HT1080 (cell line): ENCODE measurements at places on chromosomes 5 and 9. TPM values are rescaled to one million over a fixed set of nuclear protein-coding genes. Genes with fewer than 3 reads are reported as not detected.

DNA sequence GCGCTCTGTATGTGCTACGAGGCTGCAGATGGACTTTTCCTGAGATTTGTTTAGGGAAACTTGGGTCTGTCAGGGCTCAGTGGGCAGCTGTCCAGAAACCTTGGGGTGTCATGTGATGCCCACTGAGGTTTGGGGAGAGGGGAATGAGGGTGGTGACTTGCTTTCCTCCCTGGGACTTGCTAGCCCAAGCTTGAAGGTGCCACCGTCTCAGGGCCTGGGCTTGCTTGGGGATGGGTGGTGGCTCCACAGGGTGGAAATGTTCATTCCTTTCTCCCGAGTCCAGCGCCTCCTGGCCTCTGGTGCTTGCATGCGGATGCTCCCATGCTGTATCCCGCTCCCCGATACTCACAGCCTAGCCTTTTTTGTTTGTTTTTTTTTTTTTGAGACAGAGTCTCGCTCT lies 33.3 kb downstream of the ZNF618 start:
- DNase-seq = no peak

DNA sequence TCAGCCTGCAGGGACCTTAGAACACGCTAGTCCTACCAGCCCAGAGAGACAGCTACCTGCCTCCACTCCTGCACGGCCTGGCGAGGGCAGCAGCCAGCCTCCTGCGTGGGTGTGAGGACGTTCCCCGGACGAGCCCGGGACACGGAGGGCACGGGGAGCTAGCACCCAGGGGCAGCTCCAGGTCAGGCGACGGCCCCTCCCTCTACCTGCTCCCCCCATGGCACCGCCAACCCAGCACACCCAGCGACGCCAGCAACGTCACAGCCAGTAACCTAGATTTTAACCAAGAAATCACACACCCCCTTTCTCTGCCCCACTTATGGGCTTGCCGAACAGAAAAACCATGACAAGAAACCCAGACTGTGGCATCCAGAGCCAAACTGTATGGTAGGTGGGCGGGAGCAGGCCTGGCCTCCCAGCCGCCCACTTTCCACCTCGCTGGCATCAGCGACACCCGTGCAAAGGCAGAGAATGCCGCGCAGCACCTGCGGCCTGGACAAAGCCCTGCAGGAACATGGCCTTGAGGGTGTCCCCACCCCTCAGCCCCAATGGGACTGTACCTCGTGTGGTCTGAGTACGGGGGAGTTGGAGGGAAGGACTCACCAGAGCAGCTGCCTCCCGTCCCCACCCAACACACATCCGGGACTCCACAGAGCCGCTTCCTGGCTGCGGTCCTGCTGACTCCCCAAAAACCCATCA lies 47.9 kb downstream of the NACC2 start:
- no peak for DNase-seq

Gene VAV2
- 9.8 and 12.5 TPM in 2 replicates for total RNA-seq

- DNase-seq = peak; percentile 37
These were observed 29.6 kb downstream of the MAML1 start for GRCh38 chr5:179762079-179762780.

- DNase-seq = no peak
These were observed 137.6 kb downstream of the OLFM1 start for GRCh38 chr9:135224921-135225541.

GRCh38 chr5:128466554-128466953 lies 71.5 kb downstream of the FBN2 start:
- DNase-seq = no peak

DNA sequence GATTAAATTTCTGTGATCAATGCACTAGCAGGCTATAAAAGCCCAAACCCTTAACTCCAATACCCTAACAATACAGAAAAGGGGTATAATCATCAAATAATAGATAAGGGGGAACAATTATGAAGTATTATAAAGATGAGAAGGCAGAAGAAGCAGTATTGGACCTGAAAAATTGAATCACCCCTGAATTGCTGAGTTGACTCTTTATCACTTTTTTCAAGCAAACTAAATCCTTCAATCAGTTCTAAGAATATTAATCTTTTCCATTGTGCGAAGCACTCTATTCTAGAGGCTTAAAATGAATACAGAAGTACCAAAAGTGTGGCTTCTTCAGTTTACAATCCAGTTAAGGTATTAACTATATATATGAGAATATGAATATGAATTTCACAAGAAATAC lies 120.7 kb downstream of the RNF180 start:
- DNase-seq = no peak

- DNase-seq = no peak
These were observed 19.5 kb upstream of the RAB14 start for GRCh38 chr9:121220996-121221663.

DNA sequence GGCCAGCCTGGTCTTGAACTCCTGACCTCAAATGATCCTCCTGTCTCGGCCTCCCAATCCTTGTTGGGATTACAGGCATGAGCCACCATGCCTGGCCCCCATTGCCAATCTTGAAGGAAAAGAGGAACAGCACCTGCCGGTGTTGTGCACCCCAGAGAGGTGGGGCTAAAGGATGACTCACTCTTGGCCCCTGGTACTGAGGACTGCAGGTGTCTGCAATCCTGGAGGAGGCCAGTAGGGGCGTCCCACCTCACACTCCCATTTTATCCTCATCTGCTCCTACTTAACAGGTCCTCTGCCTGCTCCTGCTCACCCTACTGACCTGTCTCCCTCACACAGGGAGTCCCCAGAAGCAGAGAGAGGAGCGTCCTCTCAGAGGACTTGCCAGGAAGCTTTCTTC lies 390.4 kb downstream of the ARHGEF28 start:
- no peak for DNase-seq

Gene SUB1
- total RNA-seq = 304 TPM in 2 replicates

GRCh38 chr5:93578813-93579691 lies 2.0 kb downstream of the NR2F1-AS1 start:
- DNase-seq = no peak

GRCh38 chr5:60886158-60886557 lies 42.1 kb upstream of the ELOVL7 start:
- no peak for DNase-seq

- DNase-seq = no peak
These were observed 52.2 kb downstream of the GABBR2 start for GRCh38 chr9:98656511-98656910.

DNA sequence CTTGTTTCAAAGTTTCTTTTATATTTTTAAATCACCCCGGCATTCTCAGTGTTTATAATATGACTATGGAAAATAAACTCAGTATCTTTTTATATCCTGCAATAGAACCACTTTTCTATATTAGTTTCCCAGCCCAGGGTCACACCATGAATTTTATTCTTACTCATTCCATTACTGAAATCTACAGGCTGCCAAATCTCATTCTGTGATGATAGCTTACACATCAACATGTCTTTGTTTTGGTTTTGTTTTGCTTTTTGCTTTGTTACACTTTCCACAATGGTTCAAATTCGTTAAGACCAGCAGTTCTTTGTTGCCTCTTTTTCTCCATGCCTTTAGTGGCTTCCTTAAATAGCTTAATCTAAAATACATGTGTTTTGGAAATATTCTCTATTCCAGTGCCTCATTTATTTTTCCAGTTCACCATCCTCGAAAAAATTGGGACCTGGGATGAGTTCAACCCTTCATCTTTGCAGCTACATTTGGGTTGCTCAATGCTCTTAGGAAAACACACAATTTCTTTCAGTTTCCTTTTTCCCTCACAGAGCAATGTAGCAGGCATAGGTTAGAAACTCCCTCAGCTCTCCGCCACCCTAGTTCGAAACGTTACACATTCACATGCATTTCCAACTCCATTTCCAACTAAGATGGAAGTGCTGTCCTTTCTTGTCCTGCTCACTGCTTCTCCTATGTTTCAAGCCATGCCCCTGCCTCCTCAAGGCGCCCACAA lies 1146.3 kb downstream of the MAT2B start:
- DNase-seq = no peak

Gene BARHL1
- not detected in 2 replicates for total RNA-seq

DNA sequence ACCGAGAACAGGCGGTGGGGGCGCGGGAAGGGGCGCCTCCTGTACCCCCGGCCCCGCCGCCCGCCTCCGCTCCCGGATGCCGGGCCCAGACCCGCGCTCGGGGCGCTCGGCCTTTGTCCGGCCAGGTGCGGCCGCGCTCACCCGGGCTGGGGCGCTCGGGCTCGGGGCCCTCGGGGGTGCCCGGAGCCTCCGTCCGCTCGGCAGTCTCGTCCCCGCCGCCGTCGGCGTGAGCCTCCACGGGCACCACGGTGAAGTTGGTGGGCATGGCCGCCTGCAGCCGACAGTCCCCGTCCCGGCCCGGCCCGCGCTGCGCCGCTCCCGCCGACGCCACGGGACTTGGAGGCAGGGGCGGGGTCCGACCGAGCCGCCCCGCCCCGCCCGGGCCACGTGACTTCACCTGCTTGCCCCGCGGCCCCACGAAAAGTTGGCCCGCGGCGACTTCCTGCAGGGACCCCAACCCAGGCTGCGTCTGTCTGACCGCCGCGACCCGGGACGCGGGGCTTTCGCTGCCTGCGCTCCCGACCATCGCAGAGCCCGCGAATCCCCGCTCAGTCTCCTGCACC lies at the start of gene SLC12A7:
Gene SLC12A7, minus strand, starts transcription at position 337 of the 563 bp plus-strand sequence. Its CDS starts 72 bp downstream, at position 265.
- DNase-seq = no peak

DNA sequence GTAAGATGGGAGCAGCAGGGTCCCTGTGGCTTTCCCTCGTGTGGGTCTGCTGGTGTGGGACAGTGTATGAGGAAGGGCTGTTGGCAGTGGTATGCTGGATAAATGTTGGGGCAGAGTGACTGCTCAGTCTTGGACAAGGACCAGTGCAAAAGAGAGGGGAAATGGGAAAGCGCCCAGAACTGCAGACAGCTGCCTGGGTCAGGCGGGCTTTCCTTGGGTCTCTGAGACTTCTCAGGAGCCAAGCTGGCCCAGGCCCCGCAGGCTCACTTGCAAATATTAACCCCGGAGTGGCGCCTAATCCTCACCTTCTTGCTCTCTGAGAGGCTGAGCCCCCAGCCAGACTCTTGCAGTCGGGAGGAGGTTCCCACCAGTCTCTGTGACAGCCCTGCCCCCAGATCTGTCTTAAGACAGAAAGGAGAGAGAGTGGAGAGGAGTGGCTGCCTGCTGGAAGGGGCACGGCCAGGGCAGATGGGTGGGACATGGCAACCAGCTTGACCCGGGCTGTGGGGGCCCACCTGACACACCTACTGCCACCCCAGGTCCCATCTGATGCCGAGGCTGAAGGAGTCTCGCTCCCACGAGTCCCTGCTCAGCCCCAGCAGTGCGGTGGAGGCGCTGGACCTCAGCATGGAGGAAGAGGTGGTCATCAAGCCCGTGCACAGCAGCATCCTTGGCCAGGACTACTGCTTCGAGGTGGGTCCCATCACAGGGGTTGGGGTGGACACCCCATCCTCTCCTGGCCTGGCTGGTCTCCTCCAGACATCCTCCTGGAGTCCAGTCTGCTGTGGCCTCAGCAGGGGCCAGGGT lies 105.2 kb downstream of the DAB2IP start:
- no peak for DNase-seq

Gene PDE4D
- 1.0 and 2.6 TPM in 2 replicates for total RNA-seq

Gene GABRB2
- total RNA-seq = 0.47 TPM in 1 of 2 replicates, not detected in the other

Gene CCDC69
- total RNA-seq = 15.5 and 18.4 TPM in 2 replicates
